ENCODE measurements at places on chromosomes 13 and 19.
A peak's percentile ranks its signal among the peaks of the same experiment; 100 is the strongest.

GRCh38 chr19:42323852-42324654 lies 1.4 kb upstream of the MEGF8 start:
- DNase-seq, result peak; percentile 38

- peak; percentile 90 for DNase-seq
Measured at GRCh38 chr19:42401365-42402303, 11.5 kb upstream of the CNFN start.

GRCh38 chr19:2978166-2978767 lies 903 bp downstream of the TLE6 start:
- no peak for DNase-seq

GRCh38 chr13:108889324-108889984 lies 260.0 kb downstream of the MYO16 start:
- no peak for DNase-seq

DNA sequence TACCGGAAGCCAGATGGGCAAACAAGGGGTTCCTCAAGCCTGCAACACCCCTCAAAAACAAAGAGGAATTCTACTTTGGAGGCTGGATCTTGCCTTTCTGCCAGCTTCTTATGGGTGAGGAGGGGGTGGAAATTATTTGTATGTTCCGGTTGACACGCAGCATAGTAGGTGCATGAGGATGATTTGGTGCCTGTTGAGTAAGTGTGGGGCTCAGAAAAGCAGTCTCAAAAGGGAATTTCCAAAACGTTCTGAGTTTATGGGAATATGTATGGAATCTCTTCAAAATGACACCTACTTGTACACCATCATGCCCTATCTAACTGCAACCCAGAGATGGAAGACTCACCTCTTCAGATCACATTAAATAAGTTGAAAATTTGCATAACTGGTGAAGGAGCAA lies 3.0 kb upstream of the TECR start:
- no peak for DNase-seq

DNA sequence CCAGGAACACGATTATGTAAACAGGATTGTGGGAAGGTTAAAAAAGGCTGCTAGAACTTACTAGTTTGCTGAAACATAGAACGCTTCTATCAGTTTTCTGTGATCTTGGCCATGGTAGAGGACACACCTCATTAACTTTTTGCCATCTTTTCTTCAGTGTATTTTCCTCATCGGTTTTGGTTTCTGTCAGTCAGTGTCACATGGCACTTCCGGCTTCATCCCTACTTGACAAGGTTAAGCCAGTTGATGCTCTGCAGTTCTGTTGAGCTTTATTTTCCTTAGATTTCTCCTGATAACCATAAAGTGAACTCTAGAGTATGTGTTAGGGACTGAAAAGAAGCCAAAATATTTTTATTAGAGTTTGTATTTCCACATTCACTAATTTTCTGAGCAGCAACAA lies 147.5 kb downstream of the NDFIP2 start:
- DNase-seq, result no peak

- no peak for DNase-seq
Measured at GRCh38 chr13:32212421-32212820, 102.7 kb downstream of the ZAR1L start.

DNA sequence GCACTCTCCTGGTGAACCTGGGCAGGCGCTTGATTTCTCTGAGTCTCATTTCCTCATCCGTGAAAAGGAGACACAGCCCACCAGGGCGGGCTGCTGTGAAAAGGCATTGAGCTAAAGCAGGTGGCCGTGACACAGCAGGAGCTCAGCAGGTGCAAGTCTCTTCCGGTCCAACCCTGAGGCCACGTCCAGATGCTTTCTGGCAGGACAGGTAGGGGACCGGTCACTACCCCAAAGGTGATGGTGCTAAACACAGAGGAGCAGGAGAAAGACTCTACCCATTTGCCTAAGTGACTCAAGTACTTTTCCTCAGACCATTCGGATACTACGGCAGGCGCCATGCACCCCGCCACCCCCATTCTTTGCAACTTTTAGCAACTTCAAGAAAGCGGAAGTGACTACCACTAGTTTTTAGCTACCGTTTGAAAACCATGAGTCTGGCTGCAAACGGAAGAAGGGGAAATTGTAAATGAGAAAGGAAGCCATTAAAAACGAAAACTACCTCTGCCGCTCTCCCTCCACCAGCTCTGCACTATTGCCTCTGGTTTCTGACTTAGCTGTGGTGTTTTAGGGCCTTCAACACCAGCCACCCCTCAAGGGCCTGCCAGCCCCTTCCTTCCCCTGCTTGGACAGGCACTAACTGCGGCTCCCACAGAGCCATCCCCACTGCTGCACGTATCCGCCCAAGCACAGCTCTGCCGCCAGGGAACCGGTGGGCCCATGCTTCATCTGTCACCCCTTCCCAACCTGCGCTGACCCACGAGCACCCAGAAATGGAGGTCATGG lies 4.8 kb downstream of the PPP6R1 start:
- peak; percentile 90 for DNase-seq

- no peak for DNase-seq
Measured at GRCh38 chr19:10965398-10965797, 4.6 kb downstream of the SMARCA4 start.

DNA sequence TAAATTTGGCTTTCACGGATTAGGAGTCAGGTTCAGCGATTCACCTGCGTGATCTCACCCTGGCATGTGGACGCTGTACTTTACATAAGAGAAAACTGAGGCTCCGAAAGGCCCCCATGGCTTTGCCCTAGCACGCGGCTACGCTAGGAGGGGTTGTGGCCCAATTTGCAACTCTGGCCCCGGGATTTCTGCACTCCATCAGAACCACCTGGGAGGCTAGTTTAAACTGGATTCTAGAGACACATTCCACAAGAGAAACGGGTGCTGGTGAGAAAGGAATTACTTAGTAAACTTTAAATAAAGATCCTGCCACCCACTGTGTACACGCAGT lies 6.2 kb downstream of the BCL3 start:
- no peak for DNase-seq

GRCh38 chr19:29562299-29563297 lies 36.8 kb downstream of the VSTM2B start:
- DNase-seq, result no peak

- DNase-seq, result no peak
Measured at GRCh38 chr13:102642475-102642874, 45.7 kb downstream of the TPP2 start.

DNA sequence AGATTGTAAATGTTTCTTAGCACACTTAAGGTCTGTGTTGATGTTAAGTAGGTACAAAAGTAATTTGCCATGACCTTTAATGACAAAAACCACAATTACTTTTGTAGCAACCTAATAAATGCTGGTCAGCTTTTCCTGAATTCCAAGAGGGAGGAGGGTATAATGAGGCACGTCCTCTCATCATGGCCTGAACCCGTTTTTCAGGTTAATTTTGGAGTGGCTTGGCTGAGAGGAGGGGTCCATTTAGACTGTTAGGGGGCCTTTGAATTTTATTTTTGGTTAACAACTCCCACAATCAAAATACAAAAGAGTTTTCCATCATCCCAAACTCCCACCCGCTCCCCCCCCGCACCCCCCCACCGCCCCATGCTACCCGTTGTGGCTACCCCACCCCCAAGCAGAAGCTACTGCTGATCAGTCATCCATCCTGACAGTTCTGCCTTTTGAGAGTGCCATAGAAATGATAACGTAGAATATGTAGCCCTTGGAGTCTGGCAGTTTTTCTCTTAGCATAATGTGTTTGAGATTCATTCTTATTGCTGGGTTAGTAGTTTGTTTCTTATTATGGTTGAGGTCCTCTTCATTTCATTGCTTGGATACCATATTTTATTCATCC lies 14.4 kb upstream of the PLEKHF1 start:
- peak; percentile 27 for DNase-seq

- peak; percentile 70 for DNase-seq
Measured at GRCh38 chr19:9323557-9323918, 441 bp upstream of the ZNF559 start.

DNA sequence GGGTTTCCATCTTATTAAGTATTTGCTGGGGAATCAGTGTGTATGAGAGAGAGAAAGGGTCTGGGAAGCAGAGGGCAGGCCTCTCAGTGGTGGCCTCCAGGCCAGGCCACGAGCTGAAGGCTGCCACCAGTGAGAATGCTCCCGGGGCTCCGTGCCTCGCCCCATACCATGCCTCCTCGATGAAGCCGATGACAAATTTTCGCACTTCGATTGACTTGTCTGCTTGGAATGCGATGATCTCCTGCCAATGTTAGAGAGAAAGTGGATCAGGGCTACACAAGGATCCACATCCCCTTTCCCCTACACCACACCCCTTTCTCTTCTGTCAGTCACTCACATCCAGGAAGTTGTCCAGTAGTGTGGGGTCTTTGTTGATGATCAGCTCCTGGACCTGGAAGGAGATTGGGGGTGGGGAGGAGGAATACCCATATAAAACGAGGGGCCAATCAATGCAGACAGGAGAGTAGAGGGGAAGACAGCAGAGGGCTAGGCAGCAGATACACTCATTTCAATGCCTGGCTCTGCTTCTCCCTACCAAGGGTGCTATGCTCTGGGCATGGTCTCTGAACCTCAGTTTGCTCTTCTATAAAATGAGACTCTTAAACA lies 10.7 kb downstream of the SYMPK start:
- no peak for DNase-seq

GRCh38 chr19:10554760-10555609 lies 10.8 kb downstream of the KRI1 start:
- DNase-seq, result peak; percentile 44

GRCh38 chr13:40651866-40652587 lies 14.4 kb downstream of the FOXO1 start:
- no peak for DNase-seq

DNA sequence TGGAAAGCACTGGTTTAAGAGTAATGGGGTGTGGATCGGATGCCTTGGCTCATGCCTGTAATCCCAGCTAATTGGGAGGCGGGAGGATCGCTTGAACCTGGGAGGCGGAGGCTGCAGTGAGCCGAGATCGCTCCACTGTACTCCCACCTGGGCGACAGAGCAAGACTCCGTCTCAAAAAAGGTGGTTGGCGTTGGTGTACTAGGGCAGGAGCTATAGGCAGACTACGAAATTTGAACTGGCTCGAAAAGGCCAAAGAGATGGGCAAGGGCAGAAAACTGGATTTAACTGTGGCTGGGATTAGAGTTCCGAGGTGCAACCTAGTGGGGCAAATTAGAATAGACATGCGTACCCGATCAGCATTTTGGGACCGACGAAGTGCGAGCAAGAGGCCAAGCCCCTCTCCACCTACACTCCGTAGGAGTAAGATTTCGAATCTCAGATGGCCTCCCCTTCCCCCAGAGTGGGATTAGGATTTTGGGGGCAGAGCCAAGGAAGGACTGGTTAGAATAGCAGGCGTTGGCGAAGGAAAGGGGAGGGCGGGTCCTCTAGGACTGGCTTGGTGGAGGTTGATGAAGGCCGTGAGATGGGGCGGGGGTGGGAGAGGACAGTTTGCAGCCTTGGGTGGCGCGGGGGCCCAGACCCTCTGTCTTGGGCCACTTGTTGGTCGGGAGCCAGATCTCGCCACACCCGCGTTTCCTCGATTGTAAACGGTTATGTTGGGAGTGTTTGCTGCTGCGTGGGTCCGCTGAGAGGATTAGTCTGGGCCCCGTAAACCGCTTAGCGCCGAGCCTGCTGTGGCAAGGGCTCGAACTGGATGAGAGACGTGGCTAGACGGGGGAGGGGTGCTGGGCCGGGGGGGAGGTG lies 2.0 kb upstream of the INAFM1 start:
- DNase-seq, result peak; percentile 82

GRCh38 chr13:64488731-64489130 lies 2741.4 kb downstream of the PCDH9 start:
- no peak for DNase-seq

DNA sequence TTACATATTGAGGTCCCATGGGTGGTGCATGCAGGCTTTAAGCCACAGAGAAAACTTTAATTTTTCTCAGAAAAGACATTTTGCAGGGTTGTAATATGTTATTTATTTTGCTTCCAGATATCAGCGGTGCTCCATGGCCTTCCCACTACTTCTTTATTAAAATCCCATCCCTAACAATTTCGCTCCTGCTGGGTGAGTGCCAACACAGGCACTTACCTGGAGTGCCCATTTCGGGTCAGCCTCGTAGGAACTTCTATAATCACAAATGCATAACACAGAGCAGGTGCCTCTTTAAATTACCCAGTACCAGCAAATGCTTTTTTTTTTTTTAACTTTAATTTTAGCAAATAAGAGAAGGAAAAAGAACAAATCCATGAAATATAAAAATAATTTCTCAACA lies 86.4 kb downstream of the EFNB2 start:
- DNase-seq, result no peak

DNA sequence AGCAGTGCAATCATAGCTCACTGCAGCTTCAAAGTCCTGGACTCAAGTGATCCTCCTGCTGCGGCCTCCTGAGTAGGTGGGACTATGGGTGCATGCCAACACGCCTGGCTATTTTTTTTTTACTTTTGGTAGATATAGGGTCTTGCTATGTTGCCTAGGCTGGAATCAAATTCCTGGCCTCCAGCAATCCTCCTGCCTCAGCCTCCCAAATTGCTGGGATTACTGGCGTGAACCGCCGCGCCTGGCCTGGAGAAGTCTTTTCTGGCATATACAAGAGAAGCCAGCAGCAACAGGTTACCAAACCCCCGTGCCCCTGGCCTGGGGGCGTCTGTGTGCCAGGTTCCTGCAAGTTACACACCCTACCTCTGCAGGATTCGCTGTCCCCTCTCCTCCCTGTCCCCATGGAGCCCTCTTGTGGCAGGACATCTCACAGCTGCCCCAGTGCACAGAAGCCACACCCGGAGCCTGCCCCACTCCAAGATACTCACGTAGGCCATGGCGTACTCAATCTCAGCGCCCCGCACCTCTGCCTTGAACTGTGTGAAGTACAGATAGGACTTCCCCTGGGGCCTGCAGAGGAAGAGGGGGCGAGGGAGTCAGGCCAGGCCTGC lies 9.9 kb downstream of the MYDGF start:
- peak; percentile 82 for DNase-seq

DNA sequence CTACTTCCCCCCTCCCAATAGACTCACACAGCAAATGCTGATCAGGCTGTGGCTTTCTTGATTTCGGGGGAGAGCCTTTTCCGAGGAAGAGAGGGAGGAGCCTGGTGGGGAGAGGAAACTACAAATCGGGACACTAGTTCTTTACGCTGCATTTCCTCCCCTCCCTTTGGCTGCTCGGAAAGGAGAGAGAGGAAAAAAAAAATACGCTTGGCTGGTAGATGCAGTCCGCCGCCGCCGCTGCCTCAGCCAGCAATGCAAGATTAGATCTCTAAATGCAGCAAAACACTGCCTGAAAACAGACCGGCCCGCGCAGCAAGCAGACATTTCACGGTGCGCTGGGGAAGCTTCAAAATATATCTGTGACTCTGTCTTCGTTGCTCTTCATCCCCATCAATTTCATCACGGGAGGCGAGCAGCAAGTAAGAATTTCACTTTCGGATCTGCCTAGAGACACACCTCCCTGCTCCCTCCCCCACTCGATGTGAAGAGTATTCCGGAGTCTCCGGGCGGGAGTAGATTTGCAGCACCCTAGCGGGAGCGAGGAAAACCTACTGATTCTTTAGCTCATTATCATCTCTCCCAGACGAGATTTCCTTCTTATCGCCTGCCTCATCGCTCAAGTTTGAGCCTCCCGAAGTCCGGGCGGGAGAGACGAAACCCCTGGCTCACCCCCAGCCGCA lies at the start of gene PCDH17:
Gene PCDH17, plus strand, starts transcription at position 149 of the 680 bp plus-strand sequence. CDS start 803 bp downstream, outside the sequence.
- peak; percentile 18 for DNase-seq

GRCh38 chr13:38417727-38418126 lies 68.1 kb downstream of the UFM1 start:
- peak; percentile 79 for DNase-seq
